ENCODE measurements at places on chromosomes 1 and 21.

DNA sequence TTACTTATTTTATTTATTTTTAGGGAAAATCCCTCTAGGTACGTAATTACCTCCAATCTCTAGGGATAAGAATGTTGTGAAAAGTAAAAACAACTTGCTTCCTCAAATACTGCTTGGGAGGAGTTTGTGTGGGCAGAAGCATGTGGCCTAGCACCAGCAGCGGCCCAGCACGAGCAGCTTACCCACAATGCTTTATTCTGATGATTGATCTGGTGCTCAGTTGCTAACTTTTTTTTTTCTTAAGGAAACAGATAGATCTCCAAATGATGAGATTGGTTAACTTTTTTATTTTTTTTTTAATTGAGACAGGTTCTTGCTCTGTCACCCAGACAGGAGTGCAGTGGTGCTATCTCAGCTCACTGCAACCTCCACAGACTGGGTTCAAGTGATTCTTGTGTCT, 4.2 kb downstream of the CLIC6 start:
- DNase-seq = no peak

- DNase-seq = no peak
Observed at GRCh38 chr1:154851392-154852177, 18.5 kb downstream of the KCNN3 start.

GRCh38 chr1:45097944-45098343, 85.9 kb downstream of the UROD start:
- DNase-seq = no peak

- DNase-seq = peak; percentile 81
Observed at GRCh38 chr1:30286988-30287839, 436.2 kb downstream of the MATN1 start.

DNA sequence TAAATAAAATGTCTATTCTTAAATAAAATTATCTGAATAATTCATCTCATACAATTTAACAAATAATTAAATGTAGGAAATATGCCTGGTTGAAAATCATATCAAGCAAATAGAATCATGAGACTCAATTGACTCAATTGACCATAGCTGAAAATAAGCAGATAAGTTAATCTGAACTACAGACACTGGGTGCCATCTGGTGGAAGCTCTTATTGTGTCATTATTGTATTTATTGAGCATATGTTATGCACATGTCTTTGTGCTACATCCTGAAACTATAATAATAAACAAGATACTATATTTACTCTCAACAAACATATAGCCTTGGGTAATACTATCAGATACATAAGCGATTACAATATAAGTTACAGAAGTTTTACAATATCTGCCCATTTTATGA, 41.0 kb downstream of the BRINP3 start:
- no peak for DNase-seq

DNA sequence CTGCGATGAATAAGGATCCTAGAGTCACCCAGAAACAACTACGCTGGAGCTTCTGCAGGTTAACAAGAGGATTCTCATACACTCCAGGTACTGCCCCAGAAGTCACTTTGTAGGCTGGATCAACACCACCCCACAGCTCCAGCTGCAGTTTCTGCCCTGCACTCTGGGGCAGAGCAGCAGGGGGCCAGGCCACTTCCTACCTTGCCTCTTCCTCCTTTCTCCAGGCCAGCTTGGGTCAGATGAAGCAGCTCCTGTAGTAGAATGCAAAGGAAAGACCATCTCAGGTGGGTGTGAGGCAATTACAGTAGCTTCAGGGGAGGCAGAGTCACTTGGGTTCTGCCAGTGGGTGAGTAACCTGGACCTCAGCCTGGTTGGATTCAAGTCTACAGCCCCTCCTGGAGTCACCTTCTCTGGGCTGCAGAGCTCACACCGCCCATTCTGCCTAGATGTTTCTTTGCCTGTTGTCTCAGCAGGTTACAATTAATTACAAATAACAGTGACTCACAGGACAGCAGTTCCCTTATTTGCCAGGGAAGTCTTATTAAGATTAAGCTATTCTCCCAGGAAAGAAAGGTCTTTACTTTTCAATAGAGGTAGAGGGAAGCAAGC, 24.4 kb upstream of the BCAR3 start:
- DNase-seq = no peak

DNA sequence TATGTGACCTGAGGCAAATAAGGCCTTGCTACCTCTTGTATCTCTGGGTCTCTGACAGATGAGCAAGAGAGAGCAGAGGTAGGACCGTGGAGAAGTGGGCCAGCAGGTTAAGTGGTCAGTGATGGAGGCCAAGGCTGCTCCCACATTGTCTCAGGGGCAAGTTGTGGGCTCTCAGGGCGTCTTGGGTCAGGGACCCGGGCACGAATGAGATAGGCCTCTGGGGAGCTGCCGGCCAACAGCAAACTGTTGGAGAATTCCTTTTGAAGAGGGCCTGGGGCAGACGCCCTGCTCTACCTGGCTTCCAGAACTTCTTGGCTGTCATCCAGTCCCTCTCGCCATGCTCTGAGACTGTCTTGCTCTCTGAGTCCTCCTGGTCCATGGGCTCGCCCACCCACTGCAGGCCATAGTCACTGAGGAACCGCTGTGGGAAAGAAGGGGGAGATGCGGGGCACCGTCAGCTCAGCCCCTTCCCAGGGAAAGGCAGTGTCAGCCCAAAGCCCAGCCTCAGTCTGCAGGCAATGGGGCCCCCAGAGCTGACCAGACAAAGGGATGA, 12.4 kb downstream of the UBXN11 start:
- DNase-seq = no peak

- no peak for DNase-seq
Observed at GRCh38 chr1:247417831-247418230, 1.9 kb downstream of the NLRP3 start.

GRCh38 chr1:36007741-36008140, 76.2 kb upstream of the TEKT2 start:
- no peak for DNase-seq

GRCh38 chr1:3697810-3698209, 45.5 kb downstream of the TP73 start:
- no peak for DNase-seq

GRCh38 chr1:90558754-90559378, 158.2 kb downstream of the BARHL2 start:
- no peak for DNase-seq

- no peak for DNase-seq
Observed at GRCh38 chr21:45078877-45079281, 4.5 kb downstream of the ADARB1 start.

GRCh38 chr1:223720971-223721591, 8.7 kb downstream of the CAPN2 start:
- DNase-seq = no peak

GRCh38 chr1:54310439-54311328, 95.5 kb downstream of the SSBP3 start:
- no peak for DNase-seq

DNA sequence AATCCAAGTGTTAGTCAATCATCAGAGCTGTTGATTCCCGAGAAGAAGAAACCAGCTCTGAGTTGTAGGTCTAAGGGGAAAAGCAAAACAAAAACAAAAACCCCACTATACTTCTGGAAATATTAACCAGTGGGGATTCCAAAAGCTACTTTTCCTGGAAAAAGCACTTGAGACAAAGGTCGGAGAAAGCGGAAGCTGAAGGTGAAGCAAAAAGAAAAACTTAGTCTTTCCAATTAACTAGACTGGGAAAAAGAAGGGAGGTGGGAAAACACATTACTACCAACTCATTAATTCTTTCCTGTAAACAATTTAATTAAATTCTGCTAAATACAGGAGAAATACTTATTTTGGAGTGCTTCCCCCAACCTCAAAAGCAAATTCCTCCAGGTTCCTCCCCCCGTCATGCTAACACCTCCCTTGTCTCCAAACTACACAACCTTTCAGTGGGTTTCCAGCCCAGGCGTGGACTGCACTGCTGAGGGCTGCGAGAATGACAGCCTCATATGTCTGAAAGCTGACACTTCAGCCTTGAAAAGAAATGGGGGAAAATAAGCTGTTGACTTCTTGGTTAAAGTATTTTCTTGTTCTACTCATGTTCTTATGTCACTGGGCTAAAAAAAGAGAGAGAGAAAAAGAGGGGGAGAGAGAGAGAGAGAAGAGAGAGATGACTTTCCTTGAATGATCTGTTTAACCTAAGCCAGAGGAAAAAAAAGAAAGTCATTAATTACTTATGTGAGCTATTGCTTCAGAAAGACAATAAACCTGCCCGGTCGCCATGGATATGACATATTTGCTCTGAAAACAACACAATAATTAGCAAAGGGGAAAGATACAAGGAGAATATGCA, 5.1 kb downstream of the CASZ1 start:
- DNase-seq = no peak
